ENCODE measurements at places on chromosomes 12 and 14.

DNA sequence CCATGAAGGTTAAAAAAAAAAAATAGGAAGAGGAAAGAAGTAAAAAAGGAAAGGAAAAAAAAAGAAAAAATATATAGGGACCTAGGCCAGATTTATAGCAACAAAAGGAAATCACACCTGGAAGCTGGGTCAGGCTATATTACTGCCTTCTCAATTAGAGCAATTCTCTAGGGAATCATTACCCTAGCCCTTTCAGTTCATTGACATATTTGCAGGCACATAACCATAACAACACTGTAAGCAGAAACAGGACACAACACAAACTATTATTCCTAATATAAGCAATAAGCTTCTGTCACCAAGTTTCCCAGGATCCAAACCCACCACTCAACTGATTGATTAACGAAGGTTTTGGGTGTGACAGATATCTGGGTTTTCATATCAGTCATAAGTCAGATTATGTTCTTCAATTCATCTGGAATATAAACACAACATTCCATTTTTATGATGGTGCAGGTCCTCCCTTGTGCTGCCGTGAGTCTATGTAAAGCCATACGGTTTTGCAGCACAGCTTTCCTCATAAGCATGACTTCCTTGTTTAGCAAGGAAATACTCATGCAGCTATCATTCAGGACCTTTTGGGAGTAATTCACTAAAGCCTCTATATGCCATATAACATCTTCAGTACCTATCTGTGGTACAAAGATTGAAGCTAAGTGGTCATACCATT, 4.2 kb downstream of the PCNX4 start:
- DNase-seq = no peak

- DNase-seq = no peak
Observed at GRCh38 chr12:30152705-30153104, 369.0 kb upstream of the TMTC1 start.

GRCh38 chr14:36805131-36805559, 143.5 kb downstream of the PAX9 start:
- DNase-seq = no peak

- no peak for DNase-seq
Observed at GRCh38 chr14:34075826-34076225, 125.0 kb upstream of the EGLN3 start.

DNA sequence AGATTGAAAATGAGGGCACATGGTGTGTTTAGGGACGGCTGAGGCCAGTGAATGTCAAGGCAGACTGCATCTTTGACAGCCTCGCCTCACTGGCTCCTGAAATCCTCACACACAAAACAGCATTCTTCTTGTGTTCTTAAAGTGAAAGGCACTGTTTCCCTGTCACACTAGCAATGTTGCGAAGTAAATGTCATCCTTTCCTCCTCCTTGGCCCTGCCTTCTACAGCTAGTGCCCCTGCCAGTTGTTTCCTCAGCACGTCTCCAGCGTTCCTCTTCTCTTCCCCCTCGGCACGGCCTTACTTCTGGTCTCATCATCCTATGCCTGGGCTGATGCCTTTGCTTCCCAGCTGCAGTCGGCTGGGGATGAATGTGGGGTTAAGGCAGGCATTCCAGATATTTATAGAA, 129.4 kb upstream of the DNM1L start:
- no peak for DNase-seq

DNA sequence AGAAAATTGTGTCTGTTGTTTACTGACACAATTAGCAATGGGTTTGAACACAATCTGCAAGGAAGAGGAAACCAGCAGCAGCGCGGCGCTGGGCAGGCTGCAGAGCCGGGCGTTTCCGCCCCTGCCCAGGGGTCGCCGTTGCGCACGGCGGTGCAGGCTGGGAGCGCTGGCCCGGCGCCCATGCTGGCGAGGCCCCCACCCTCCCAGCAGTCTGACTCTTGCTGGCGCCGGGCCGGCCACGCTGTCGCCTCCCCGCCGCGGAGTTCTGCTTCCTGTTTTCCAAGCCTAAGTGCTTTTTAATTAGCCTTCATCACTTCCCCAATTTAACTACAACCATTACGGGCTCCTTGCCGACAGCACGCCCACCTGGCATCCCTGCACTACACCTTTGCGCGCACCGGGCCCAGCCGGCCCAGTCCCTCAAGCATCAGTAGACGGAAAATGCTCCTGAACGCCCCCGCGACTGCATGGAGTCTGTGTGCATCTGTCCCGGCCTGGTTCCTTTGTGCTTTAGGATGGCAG, 212.1 kb downstream of the GXYLT1 start:
- DNase-seq = no peak

- no peak for DNase-seq
Observed at GRCh38 chr12:124881123-124881522, 17.5 kb upstream of the SCARB1 start.

DNA sequence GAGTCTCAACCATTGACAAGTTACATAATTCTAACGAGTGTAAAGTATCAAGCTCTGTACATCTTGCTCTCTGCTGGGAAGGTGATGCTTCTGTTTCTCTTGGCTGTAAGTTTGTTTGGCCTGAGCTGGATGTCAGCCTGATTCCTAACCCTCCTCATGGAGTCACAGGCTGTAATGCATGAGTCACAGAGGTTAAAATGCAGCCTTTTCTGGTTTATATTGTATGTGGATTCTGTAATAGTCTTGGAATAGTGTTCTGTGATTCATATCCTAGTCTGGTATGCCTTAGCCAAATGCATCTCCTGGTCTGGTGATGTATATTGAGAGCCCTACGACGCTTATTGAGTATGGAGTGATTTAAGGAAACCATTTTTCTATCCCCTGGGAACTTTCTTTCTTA, 104.5 kb upstream of the FRMD6 start:
- DNase-seq = no peak

DNA sequence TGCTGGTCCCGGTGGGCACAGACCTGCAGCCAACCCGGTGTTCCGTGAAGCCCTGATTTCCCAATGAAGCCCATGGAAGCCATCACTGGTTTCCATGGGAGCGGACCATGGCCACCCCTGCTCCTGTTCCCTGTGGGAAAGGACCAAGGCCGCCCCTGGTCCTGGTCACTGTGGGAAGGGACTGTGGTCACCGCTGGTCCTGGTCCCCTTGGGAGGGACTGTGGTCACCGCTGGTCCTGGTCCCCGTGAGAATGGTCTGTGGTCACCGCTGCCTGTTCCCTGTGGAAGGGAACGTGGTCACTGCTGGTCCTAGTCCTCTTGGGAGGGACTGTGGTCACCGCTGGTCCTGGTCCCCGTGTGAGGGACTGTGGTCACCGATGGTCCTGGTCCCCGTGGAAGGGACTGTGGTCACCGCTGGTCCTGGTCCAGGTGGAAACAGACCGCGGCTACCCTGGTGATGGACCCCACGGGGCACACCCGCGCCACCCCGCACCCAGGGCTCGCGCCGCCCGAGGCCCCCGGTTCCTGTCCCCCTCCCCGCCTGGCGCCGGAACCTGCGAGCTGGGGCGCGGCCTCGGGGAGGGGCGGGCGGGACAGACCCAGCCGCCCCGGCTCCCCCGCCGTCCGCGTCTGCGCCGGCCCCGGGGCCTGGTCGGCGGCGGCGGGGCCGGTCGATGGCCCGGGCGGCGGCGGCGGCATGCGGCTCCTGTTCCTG, at the start of gene GLT1D1:
Gene GLT1D1, plus strand, starts transcription at position 594 of the 715 bp plus-strand sequence. Its CDS starts 104 bp downstream, at position 698.
- DNase-seq = no peak

DNA sequence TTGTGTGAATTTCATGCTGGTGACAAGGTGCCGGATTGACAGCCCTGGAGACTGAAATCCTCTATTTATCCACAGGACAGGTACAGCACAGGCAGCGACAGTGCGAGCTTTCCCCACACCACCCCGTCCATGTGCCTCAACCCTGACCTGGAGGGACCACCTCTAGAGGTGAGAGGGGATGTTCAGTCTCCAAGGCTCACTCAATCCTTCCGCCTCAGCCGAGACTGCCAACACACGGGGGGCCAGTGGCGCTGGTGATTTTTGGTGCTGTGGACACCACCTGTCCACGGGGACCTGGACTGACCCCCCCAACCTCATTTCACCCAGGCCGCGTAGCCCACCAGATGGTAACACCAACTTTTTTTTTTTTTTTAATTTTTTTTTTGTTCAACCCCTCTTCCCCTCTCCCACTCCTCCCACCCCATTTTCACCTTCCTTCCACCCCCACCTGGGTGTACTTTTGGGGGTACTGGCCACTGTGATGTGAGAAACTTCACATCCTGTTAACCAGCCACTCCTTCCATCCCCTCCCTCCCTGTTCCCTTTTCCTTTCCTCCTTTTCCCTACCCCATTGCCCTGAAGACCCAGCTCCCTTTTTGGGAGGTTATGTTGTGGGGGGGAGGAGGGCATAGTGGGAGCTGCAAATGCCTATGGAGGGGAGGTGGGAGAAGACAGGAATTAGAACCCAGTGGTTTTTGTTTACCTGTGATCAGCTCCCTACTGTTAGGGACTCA, 12.9 kb downstream of the PCBP2 start:
- no peak for DNase-seq

DNA sequence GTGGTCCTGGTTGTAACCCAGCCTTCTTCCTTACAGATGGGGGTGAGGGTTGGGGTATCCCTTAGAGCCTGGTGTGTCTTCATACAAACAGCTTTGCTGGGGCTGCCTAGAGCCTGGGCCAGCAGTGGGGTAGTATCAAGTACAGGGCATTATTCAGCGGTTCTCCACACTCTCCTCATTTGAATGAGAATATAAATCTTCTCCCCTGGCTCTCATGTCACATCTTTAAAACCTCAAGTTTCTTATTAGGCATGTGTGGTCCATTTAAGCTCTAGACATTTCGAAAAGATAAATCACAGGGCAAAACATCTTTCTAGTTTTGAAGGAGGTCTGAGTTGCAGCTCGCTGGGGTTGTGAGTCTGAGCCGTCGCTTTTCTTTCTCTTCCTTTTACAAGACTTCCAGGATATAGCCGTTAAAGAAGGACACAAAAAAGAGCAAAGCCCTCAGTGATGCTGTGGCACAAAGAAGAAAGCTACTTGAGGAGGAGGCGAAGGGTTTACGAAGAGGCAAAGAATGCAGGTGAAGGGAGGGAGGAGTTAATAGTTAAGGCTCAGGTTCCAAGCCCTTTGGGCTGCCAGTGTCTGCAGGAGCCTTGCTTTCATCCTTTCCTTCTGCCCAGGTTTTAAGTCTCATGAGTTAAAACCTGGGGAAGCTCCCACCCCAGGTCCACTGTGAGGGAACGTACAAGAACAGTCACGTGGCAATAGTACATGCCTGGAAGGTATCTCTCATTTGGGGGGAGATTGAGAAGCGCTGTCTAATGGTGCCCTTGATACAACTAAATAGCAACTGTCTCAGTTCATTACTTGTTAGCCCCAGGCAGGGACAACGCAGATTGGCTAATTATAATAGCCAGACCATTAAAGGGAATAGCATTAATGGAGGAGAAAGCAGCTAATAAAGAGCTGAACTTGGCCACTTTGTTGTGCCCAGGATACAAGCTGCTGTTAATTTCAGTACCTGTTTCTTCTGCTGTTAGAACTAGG, 94.2 kb downstream of the ETV6 start:
- DNase-seq = no peak

DNA sequence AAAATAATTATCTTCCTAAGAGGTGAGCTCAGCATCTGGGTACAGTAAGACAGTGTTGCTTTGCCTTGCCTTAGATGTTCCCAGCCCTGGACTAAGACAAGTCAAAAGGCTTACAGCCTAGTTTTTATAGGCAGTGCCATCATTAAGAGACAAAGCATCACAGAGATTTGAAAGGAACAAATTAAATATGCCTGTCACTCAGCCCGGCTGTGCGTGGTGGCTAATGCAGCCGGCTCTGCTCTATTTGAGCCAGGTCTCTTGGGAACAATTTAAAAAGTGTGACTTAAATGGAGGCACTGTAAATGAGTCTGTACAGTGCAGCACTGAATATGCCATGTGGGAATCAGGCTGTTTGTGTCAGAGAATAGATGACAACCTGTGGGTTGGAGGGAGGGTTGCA, 1687.4 kb upstream of the FLRT2 start:
- DNase-seq = no peak

DNA sequence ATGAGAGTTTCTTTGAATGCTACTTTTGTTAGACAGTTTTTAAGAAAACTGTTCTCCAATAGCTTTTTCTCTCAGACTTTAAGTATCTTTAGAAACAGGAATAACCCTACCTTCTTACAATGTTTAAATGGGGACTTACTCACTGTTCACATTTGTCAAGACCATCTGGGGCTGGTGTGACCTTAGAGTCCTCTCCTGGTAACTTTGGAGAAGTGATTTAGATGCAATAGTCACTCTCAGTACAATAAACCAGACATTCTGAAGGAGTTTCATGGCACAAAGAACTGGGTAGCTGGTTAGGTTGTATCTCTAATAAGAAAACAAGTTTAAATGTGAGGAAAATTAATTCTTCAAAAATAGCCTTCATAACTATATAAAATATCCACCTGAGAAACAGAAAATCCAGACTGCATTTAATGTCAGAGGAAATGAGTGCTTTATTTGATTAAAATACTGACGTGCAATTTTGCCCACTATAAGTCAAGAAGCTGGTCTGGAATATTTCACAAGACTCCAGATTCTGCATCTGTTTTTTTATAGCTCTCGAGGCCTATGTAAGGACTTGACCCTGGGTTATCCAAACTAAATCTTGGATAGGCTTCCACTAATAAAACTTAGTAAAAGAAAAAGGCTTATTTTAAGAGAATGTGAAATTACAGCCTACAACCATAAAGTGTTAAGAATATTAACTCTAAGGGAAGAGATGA, 108.7 kb downstream of the PTGER2 start:
- no peak for DNase-seq

GRCh38 chr14:99571303-99571986, 32.6 kb downstream of the CCDC85C start:
- DNase-seq = no peak

DNA sequence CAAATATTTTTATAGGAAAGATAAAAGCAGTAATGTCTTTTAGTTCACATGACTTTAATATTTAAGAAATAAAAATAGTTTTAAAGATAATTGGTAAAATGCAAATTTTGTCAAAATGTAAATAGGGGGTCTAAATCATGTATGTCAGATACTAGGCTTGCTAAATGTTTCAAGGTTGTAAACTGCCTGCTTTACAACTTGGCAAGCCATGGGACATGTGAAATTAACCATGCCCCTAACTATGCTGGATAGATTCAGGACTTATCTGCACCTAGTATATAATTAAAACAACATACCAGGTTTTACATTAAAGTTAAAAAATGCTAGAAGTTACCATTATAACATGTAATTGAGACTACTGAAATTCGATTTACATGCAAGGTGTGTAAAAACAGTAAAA, 537.3 kb upstream of the MIS18BP1 start:
- no peak for DNase-seq
